ENCODE measurements at places on chromosomes 16 and 17.

DNA sequence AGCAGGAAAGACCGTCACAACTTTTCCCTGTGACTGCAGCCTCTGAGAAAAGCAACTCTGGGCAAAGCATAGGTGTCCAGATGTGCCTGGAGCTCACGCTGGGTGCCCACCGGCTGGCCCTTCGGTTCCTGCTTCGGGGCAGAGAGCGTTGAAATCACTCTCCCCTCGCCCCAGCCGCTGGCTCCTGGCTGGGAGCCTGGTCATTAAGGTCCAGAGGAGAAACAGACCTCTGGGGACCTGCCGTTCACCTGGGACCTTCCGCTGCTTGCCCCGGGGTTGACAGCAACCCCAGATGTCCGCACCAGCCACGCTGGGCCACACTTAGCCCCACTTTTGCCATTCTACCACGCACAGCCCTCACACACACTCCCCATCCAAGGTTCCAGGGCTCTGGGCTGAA is 13.1 kb downstream of the MRM3 start:
- DNase-seq, result no peak

- DNase-seq, result no peak
Observed at GRCh38 chr16:4790871-4791270, 2.7 kb upstream of the SEPTIN12 start.

GRCh38 chr17:45364531-45365390 is 47.9 kb upstream of the MAP3K14 start:
- DNase-seq, result no peak

GRCh38 chr17:52938623-52939230 is 780.2 kb upstream of the CA10 start:
- DNase-seq, result no peak

DNA sequence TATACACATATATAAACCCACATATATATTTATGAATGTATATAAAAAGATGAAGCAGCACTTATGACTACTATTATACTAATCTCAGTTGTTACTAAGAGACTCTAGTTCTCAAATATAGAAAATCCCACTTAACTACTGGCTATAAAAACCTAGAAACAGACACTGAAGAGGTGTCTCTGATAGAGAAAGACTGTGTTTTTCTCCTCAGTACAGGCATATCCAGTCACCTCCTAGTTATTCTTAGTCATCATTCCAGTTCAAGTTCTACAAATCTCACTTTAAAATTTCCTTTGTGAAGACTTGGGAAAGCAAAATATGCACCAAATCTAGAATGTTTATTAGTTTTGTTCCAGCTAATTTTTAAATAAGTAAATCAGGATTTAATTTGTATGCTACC is 93.9 kb downstream of the STH start:
- no peak for DNase-seq

GRCh38 chr16:81816351-81816750 is 37.3 kb downstream of the PLCG2 start:
- DNase-seq, result no peak

- DNase-seq, result no peak
Observed at GRCh38 chr17:58968426-58969061, 138.1 kb downstream of the TRIM37 start.

DNA sequence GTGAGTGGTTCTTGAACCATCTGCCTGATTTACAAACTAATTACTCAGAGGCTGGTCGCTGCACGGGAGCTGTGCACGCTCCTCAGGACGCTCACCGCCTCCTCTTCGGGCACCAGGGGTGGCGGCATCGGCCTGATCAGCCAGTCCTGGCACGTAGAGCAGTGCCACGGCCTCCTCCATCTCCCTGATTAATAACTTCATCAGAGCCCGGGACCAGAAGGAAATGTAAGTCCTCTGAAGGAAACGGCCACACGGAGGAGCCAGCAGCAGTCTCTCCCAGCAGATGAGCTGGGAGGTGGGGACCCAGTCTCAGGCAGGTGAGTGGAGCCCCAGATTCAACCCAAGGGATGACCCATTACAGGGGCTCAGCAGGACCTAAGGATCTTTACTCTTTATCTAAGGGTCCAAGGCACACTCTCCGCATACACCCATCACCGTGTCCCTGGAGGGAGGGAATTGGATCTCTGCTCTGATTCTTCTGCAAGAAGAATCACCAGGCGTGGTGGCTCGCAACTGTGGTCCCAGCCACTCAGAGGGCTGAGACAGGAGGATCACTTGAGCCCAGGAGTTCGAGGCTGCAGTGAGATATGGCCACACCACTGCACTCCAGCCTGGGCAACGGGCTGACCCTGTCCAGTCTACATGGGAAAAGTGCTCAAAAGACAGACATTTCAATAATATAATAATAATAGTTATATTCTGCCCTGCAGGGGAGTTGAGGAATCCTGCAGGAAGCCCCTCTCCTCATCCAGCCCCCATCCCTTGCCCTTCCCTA is 366.5 kb downstream of the SEC14L1 start:
- DNase-seq, result no peak

DNA sequence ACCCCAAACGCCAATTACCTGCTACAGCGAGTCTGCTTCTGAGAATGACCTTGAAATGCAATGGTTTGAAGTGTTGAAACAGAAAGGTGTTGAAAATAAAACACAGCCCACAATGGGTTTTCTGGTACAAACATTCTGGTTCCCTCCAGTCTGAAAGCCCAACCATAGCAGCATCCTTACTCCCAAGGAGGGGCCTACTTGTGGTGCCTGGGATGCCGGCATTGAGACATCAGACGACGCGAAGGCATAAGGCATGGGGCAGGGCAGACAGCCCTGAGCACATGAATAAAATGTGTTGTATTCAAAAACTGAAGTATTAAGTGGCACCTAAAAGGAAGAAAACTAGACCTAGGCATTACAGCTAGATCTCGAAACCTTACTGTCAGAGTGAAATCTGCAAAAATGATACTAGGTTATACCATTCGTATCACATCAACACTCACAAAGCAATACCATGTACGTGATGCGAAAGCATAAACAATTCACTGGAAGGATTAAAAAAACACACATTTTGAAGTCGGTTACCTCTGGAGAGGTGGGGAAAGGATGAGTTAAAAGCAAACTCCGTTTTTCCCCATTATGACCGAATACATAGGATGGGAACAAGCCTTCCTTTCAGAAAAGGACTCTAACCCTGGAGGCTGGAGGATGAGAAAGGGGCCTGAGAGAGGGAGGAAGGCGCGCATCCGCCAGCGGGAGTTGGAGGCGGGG is 702 bp downstream of the NUDT21 start:
- no peak for DNase-seq

DNA sequence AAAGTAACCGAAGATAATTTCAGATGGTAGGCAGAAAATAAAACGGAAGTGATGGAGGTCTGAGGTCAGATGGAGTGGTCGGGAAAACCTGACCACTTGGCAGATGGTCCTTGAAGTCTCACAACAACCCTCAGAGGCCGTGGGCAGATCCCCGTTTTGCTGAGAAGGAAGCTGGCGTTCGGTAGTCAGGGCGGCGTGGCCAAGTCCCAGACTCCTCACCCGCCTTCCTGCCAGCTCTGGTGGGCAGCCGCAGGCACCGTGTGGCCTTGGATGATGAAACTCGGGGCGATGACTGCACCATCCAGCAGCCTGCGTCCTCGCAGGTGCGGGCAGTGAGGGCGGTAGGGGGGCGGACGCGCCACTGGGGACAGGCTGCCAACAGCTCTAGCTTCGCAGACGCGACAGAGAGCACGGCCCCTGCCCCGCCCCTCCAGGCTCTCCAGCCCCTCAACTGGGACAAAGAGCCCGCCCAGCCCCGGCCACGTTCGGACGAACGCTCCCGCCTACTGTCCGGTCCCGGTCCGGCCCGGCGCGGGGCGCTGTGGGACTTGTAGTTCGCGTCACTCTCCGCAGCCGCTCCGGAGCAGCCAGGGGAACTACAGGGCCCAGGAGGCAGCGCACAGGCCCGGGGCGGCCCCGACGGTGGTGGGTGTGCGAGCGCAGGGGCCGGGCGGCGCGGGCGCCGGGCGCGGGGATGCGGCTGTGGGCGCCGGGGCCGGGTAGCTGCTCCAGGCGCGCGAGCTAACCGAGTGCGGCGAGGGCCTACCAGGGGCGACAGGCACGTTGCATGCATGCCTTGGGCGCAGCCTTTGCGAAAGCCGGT is at the start of gene GPT2:
Gene GPT2 (plus strand): TSS at position 673 of the 823 bp plus-strand sequence. CDS start 354 bp downstream, outside the sequence.
- peak; percentile 71 for DNase-seq

GRCh38 chr16:8110572-8111514 is 479.5 kb downstream of the TMEM114 start:
- DNase-seq, result no peak

DNA sequence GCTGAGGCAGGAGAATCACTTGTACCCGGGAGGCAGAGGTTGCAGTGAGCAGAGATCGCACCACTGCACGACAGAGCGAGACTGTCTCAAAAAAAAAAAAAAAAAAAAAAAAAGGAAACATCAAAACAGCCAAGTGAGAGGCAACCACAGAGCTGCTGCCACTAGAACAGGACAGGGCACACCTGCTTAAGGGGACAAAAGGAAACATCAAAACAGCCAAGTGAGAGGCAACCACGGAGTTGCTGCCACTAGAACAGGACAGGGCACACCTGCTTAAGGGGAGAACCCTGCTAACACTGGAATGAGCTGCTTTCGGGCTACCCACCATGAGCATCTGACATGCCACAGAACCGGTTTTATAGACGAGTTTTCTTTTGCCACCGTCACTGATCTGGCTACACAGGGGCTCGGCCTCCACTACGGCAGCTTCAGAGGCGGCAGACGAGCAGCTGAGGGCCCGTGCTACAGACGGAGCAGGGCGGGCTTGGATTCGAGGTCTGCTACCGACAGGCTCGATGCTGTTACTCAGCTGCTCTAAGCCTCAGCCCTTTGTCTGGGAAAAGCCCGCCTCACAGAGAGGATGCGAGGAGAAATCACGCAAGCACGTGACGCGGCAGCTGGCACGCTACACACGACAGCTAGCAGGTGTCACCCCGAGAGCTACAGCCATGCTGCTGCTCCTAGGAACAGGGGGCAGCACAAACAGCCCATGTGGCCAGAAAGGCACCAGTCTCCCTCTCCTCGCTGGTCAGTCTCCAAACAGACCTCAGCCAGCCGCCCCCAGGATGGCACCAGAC is 2.0 kb downstream of the P4HB start:
- no peak for DNase-seq

DNA sequence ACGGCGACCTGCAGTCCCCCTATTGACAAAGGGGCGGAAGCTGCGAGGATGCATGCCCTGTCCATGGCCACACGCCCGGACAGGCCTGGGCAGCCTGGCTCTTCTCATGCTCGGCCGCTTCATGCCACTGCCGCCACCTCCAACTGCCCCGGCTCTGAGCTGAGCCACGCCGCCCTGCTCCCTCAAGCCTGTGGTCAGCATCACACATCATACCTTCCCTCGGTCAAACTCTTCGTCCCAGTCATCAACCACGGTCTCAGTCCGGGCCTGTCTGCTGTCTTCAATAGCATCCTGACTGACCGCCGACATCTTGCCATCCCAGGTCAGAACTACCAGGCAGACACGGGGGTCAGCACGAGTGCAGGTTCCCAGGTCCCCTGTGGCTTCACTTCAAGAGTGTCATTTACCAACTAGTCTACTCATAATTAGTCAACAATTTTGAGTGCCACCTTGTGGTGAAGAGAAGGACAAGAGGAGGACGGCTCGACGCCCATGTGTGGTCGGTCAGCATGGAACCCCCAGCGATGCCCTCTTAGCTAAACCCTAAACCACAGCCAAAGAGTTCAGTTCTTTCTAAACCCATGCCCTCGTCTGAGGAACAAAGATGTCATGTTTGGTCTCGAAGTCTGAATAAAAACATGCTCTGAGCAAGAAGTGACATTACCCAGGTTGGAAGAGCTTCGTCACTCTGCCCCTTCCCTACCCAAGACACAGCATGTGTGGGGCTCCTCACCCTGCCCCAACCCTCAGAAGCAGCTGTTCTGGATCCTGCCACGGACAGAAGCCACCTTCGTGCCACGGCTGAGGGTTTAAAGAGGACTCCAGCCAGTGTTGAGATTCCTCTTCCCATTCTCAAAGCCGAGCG is 16.9 kb upstream of the CYTH1 start:
- DNase-seq, result no peak

GRCh38 chr17:82788206-82789001 is 36.5 kb downstream of the TBCD start:
- no peak for DNase-seq

GRCh38 chr16:424623-425081 is 797 bp upstream of the RAB11FIP3 start:
- DNase-seq, result no peak

DNA sequence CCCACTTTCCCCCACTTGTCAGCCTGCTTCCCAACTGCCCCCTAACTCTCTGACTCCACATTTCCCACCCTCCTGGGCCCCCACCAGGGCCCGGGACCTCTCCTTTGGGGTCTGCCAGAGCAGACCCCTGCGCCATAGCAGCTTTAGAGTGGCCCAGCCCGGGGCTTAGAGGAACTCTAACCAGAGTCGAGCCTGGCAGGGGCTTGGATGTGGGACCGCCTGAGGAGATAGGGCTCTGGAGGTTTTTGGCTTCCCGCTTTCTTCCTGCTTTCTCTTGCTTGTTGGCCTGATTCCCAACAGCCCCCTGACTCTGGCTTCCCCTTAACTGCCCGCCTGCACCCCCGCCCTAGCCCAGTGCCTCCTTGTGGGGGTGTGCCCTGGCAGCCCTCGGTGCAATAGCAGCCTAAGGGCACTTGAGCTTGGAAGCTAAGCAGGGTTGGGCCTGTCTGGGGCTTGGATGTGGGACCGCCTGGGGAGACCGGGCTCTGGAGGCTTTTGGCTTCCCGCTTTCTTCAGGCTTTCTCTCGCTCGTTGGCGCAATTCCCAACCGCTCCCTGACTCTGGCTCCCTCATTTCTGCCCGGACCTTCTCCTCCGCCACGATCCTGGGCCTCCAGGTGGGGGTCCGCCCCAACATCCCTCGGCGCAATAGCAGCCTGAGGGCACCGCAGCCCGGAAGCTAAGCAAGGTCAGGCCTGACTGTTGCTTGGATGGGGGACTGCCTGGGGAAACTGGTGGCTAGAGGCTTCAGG is 2292.0 kb downstream of the TP53TG3F start:
- DNase-seq, result no peak

GRCh38 chr17:12918142-12918541 is 99.7 kb downstream of the ELAC2 start:
- no peak for DNase-seq

GRCh38 chr17:38602956-38603785 is 2.6 kb downstream of the SRCIN1 start:
- no peak for DNase-seq

GRCh38 chr16:62034231-62035114 is 1.8 kb downstream of the CDH8 start:
- no peak for DNase-seq

- DNase-seq, result no peak
Observed at GRCh38 chr16:67663151-67663876, 2.6 kb downstream of the PARD6A start.
